Fibroblast of mammary gland (primary cell): ENCODE measurements at places on chromosomes 1 and 21.

GRCh38 chr1:235855811-235856429 lies 10.8 kb downstream of the LYST start:
- DNase-seq, result no peak

DNA sequence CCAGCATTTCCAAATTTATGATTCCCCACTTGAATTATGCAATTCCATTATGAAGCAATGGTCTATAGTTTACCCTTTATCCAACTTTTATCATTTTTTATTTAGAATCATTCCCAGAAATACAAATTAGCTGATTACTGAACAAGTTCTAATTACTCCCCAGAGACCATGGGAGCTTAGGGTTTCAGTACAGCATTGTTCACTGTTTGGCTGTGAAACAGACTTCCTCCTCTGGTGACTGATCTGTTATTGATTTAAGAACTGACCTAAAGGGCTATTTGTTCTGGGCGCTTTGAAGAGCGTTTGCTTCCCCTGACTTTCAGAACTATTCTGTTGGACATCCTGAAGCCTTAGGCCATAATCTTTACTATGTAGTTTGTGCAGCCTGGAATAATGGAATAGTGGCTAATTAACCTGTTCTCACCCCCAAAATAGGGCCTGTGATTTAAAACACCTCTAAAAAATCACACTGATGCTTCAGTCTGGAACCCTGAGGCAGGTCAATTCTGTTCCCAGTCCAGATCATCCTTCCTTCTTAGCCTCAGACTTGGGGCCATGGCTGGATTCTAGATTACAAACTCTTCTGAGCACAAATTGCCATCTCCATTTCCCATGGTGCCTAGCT lies 58.7 kb downstream of the ALG14 start:
- DNase-seq, result peak; percentile 88

DNA sequence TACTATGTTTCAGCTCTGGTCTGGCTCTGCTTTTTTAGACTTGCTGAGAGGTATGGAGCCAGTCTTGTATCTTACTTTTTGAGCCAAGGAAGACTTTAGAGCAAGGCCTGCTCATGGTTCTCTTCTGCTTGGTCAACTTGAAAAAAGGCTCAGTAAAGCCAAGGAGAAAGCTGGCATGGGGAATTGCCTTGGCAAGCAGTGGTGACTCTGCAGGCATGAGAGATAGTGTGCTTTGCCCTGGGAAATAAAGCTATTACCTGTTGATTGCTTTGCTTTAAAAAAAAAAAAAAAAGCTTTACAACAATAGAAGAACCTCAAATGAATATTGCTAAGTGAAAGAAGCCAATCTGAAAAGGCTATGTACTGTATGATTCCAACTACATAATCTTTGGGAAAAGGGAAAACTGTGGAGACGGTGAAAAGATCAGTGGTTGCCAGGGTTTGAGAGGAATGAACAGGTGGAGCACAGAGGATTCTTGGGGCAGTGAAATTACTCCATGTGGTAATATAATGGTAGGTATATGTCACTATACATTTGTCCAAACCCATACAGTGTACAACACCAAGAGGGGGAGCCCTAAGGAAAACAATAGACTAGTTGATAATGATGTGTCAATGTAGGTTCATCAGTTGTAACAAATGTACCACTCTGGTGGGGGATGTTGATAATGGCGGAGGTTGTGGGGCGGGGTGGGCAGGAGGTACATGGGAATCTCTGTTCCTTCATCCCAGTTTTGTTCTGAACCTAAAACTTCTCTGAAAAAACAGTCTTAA lies 87.6 kb downstream of the HMCN1 start:
- no peak for DNase-seq

- no peak for DNase-seq
Observed at GRCh38 chr1:151266821-151267220, 12.3 kb downstream of the PSMD4 start.

DNA sequence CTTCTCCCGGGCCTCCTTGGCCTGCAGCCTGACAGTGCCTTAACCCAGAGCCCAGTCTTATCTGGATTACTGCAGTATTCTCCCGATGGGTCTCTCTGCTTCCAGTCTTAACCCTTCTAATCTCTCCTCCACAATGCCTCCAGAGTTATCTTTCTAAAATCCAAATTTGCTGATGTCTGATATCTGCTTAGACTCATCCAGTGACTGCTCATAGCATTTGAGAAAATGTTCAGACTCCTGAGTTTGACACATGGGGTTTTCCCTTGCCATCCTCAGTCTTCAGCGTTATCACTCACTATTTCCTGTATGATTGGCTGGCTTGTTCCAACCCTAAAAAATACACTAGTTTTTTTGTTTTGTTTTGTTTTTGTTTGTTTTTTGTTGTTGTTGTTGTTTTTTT lies 102.0 kb downstream of the FMN2 start:
- peak; percentile 25 for DNase-seq

DNA sequence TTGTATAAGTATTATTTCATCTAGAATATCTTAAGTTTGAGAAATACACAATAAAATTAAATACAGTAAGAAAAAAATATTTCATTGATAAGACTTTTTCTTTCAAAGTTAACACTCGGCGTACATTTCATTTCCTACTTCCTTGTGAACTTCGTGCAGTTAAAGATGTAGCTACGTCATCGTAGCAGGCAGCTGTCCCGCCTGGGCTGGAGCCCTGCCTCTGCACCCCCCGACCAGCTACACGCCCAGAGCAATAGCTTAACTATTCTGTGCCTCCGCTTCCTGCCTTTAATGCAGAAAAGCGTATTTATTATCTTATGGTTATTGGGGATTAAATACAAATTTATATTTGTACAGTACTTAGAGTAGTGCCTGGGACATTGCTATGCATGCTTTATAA lies 53.5 kb downstream of the CLSTN1 start:
- peak; percentile 28 for DNase-seq

- no peak for DNase-seq
Observed at GRCh38 chr1:87436534-87436933, 107.9 kb downstream of the LMO4 start.

- DNase-seq, result no peak
Observed at GRCh38 chr1:46529031-46529630, 22.3 kb downstream of the KNCN start.

DNA sequence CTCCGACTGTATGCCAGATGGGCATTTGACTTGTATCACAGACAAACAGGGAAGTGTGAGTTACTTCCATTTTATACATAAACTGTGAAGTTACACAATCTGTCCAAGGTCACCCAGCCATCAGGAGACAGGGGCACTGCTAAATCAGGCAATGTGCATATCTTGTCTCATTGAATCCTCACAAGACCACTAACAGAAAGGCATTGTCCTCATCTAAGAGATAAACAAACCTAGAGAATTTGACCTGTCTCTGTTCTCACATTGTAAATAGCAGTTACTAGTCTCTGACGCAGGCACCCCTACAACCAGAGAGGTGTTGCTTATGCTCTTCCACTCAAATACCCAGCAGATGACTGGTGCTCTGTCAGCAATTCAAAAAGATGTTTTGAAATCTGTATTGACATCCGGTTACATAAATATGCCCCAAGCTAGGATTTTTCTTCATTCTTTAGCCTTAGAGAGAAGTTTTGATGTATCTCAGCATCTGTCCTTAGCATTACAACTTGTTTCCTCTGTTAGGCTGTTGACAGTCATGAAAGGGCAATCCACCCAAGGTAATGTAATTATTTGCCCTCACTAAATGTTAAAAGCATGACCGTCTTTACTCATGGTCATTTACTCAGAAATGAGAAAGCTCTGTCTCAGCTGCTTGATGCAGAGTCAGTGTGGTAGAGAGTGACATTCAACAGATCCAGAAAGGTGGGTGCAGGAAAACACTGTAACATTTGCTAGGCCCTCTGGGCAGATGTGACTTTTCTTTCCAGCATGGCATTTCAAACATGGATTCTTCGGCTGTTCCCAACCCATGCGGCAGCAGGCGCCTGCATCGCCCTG lies 51.9 kb upstream of the ZNF326 start:
- peak; percentile 15 for DNase-seq
